Stimulated activated naive CD4-positive, alpha-beta T cell treated with Interleukin-2 at 50 U/mL for 16 hours (primary cell): ENCODE measurements at places on chromosomes 13 and 19.

GRCh38 chr19:29411113-29411581 is 114.6 kb upstream of the VSTM2B start:
- no peak for DNase-seq

- DNase-seq: no peak
Observed at GRCh38 chr19:4580021-4580901, 20.8 kb upstream of the SEMA6B start.

DNA sequence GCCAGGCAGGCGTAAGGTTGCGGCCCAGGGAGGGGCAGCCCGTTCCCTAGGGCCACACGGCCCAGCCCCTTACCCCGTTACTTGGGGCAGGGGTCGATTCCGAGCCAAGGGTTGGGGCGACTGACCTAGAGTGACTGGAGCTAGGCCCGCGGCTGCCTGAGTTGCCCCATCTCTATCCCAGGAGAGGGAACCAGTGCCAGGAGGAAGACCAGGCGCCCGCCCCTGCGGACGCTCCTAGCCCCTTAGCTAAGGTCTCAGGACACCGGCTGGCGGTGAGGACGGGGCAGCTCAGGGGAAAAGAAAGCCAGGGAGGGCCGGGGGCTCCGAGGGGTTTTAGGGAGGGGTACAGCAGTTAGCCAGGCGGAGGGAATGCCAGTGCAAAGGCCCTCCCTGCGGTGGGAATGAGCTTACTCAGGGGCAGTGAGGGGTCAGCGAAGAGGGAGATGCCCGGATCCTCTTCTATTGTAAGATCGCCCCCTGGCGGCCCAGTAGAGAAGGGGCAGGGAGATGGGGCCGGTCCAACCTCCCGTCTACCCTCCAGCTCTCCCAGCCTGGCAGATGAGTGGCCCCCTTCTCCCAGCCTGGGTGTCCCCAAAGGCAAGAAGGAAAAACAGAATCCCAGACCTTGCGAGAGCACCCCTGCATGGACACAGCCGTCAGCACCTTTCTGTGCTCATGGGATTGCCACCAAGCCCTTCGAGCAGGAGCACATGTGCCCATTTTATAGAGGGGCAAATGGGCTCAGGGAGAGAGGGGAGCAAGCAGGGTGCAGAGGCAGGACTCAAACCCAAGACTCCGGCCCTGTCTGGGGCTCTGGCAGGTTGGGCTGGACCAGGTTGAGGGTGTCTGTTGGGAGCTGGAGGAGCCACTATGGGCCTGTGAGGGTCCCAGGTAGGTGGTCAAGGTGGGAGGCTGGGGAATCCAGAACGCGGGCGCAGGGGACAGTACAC is 16.3 kb downstream of the CILP2 start:
- DNase-seq: peak; percentile 48

DNA sequence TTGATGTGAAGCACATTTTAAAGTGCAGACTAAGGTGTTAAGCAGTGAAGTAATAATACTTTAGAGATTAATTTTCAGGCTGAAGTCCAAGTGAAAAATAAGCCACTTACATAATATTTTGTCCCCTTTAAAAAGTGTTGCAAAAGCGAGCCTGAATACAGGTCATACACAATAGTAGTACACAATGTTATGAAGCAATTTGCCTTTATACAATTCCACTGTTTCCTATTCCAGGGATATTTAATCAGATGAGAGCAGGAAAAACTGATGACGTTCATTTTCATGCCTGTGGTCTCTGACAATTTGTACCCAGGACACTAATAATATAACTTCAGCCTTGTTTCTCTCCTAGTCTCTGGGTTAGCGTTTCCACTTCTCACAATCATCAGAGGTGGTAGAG is 916.7 kb downstream of the PCDH9 start:
- no peak for DNase-seq

GRCh38 chr13:102097708-102098107 is 304.1 kb downstream of the FGF14 start:
- no peak for DNase-seq

DNA sequence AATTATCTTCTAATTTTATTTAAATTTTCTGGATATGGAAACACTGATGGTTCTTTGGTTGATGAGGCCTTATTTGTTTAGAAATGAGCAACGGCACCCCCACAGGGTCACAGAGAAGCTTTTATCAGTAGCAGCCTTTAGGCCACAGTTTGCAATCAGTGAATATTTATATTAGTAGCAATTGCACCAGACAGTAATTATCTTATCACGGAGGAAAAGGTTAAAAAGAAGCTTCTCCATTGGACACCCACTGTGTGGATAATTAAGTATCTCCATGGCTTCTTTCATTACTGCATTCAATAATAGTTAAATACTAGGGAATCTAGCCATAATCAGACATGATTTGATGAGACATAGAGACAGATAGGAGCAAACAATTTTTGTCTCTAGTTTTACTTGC is 2099.2 kb upstream of the PCDH20 start:
- DNase-seq: no peak

DNA sequence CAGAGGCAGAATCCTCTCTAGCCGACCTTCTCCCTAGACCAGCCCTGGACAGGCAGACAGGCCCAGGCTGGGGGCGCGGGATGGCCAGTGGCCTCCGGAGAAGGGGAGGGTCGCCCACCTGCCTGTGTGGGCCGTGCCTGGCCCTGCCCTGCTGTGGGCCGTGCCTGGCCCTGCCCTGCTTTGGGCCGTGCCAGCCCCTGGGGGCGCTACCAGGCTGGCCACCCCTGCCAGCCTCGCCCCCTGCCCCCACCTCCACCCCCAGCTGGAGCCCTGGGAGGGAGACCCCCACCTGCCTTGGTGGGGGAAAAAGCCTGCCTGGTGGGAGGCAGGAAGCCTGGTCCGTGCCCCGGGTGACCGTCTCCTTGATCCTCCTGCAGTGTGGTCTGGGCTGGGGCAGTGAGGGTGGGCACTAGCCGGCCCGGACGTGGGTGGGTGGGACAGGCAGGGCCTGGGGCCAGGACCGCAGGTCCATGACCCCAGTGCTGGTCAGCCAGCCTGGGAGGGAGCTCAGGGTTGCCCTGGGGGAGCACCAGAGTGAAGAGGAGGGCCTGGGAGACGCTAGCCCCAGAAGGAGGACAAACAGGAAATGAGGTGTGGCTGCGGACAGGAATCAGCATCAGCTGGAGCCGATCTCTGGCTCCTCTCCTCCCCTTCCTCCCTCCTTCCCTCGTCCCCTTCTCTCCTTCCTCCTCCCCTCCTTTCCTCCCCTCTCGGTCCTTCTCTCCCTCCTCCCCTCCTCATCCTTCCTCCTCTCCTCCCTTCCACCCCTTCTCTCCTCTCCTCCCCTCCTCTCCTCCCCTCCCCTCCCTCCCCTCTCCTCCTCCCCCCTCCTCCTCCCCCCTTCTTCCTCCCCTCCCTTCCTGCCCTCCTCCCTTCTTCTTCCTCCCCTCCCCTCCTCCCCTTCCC is 5.1 kb upstream of the MKNK2 start:
- DNase-seq: no peak

GRCh38 chr19:49987159-49987698 is 26.3 kb upstream of the SIGLEC11 start:
- DNase-seq: peak; percentile 66
